Regular cardiac myocyte (primary cell): ENCODE measurements at places on chromosomes 3 and 15. TPM values are rescaled to one million over a fixed set of nuclear protein-coding genes. Genes with fewer than 3 reads are reported as not detected.

Gene SLC9C1
- total RNA-seq, result 0.56 and 0.77 TPM in 2 replicates

Gene KCNMB3
- 0.77 and 0.85 TPM in 2 replicates for total RNA-seq

Gene NANOGP8
- not detected in 2 replicates for total RNA-seq

Gene SPTSSB
- under 0.01 TPM in 1 of 2 replicates, not detected in the other for total RNA-seq

Gene GHSR
- total RNA-seq, result not detected in 2 replicates

Gene LRIG1
- total RNA-seq, result 33.7 and 39.5 TPM in 2 replicates

Gene RASSF1
- total RNA-seq, result 32.8 and 49.3 TPM in 2 replicates
